Activated naive CD4-positive, alpha-beta T cell treated with Interleukin-2 at 50 U/mL for 16 hours (primary cell): ENCODE measurements at places on chromosomes 1 and 21.

DNA sequence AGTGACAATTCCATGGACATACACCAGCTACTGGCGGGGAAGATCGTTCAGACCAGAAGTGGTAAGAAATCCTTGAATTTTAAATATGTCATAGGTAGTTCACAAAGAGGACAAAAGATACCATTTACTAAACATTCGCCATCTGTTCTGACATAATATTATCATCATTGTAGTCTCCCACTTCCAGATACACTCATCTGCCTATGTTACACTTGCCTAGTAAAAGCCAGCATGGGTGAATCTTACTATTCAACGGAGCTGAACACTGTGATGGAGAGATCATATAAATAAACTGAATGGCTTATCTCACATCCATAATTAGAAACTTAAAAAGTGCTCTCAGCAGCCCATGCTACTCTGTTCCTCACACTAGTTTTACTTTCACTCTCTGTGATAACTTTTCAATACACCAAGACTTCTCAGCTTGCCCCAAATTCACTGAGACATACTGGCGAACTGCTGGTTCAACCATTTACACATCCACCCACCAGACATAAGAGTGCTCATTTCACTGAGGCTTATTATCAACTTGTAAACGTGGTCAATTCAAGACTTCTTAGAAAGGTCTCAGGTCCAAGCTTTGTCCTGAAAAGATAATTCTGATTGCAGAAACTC lies 463 bp upstream of the PRRC2C start:
- DNase-seq = no peak

GRCh38 chr1:16139473-16139962 lies 16.4 kb downstream of the EPHA2 start:
- no peak for DNase-seq

GRCh38 chr1:243482141-243483022 lies 226.5 kb downstream of the SDCCAG8 start:
- no peak for DNase-seq

GRCh38 chr1:64974288-64974825 lies 8.0 kb upstream of the JAK1 start:
- no peak for DNase-seq

DNA sequence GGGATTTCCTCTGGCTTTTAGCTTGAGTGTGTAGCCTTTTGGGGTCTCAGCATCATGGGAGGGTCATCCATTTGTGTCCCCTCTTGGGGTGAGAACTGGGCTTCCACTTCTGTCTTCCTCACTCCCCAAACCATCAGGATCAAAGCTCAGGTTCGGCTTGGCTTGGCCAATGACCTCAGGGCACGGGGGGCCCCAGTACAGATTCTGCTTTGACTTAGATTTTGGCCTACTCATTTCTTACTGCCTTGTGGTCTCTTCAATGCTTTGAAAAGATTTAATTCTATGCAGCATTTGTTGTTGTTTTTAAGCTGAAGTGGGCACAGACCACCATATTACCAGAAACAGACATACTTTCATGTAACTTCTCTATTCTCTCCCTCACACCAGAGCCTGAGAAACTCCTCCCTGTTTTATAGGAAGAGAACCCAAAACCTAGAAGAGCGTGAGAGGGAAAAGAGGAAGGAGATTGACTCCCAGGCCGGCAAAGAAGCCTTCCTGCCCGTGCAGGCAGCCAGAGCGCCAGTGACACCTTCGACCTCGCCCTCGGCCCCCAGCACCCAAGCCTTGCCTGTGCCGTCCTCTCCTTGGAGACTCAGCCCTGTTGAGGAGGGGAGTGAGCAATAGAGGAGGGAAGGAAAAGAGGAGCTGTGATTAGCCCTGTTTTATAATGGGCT lies 1.9 kb upstream of the S100A3 start:
- no peak for DNase-seq

- DNase-seq = no peak
These were observed 28.6 kb downstream of the KIF26B start for GRCh38 chr1:245183429-245183828.

- no peak for DNase-seq
These were observed 10.7 kb upstream of the IFFO2 start for GRCh38 chr1:18967066-18967690.

GRCh38 chr1:226784081-226785049 lies 45.3 kb upstream of the ITPKB start:
- DNase-seq = no peak

- DNase-seq = no peak
These were observed 35.5 kb upstream of the IL20 start for GRCh38 chr1:206829875-206830274.

- DNase-seq = no peak
These were observed 1.7 kb upstream of the DUSP10 start for GRCh38 chr1:221743416-221744208.

GRCh38 chr1:110967256-110967655 lies 3.5 kb upstream of the LRIF1 start:
- no peak for DNase-seq
